ENCODE measurements at places on chromosomes 12 and 14.

DNA sequence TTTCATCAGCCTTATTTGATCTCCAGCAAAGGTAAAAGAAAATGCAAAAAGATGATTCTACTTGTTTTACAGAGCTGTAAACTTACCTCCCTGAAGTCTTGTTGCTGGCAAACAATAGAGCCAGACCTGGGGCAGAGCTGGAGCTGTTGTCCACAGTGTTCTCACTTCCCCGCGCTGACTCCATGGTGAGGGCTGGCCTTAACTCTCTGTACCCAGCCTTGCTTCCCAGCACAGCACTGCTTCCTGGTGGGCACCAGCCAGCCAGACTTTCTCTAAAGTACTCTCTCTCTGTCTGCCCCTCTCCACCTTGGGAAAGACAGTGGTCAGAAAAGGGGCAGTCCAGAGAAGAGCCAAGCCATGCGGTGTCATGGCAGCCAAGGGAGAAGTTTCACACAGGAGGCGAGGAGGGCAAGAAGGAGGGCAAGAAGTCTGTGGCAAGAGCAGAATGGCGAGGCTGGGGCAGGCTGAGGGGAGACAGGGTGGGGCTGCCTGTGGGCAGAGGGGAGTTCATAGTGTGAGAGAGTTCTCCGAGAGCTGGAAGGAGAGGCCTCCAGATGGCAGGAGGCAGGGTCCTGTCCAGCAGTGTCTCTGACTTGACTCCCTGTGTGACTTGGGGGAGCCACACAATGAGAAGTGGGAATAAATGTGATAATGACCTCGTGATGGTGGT, 9.3 kb downstream of the EVL start:
- no peak for DNase-seq

- DNase-seq, result no peak
Observed at GRCh38 chr12:75986001-75986746, 45.4 kb downstream of the PHLDA1 start.

GRCh38 chr14:99185436-99186068, 86.4 kb downstream of the BCL11B start:
- no peak for DNase-seq

- DNase-seq, result no peak
Observed at GRCh38 chr12:84113666-84114065, 798.9 kb downstream of the SLC6A15 start.

GRCh38 chr12:102215992-102216691, 18.5 kb upstream of the PMCH start:
- DNase-seq, result peak; percentile 12

- DNase-seq, result no peak
Observed at GRCh38 chr12:52691076-52691840, 11.1 kb upstream of the KRT1 start.

GRCh38 chr14:36633580-36633979, 28.1 kb upstream of the PAX9 start:
- no peak for DNase-seq

GRCh38 chr12:128977441-128977840, 124.2 kb downstream of the GLT1D1 start:
- no peak for DNase-seq

- DNase-seq, result no peak
Observed at GRCh38 chr14:92520102-92521057, 6.8 kb downstream of the RIN3 start.

DNA sequence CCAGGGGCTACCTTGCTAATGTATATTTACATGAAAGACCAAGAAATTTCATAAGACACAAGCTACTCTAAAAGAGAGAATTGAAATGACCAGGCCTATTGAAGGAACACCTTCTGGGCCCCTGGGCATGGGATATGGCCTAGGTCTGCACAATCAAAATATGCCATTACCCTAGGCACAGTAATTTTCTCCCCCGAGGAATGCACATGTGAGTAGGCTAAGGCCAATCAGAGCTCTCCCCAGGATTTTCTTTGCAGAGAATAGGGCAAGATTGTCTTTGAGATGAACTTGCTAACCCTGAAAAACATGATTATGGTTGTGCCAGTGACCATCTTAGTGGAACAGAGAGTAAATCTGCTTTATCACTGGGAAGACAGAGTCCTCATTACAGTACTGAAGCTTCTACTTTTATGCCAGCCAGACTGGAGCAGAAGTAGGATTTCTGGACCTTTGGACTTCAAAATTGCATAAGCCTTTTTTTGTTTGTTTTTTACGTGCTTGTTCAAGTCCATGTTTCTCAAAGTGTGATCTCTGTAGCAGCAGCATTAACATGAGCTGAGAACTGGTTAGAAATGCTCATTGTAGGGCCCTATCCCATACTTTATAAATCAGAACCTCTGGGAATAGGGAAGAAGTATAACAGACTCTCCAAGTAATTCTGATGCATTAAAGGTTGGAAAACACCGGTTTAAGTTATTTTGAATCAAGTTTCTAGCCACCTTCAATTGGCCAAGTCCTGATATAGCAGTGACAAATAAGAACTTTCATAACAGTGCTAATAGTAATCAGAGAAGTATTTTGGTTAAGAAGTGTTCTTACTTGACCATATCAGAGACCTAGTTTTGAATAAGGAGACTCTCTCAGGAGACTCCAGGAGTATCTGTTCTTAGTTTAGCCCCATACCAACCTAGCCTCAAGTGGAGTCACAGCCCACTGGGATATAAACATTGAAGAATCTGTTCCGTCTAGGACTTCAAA, 112.9 kb downstream of the LMO3 start:
- DNase-seq, result no peak

DNA sequence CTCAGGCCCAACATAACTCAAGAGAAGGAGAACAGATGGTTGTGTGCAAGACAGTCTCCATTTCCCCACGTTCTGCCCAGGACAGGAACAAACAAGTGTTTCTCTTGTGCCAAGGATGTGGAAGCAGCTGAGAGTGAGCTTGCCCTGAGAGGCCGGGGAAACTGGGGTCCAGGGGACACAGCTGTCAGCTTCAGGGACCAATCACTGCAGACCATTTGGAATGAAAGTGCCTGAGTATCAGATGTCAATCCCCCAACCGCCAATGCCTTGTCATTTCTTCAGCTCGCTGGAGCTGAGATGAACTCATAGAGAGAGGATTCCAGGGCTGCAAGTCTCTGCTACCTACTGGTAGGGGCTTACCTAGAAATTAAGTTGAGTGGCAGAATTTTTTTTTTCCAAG, 71.9 kb upstream of the METAP2 start:
- DNase-seq, result no peak

- DNase-seq, result peak; percentile 50
Observed at GRCh38 chr12:84507956-84508850, 404.4 kb downstream of the SLC6A15 start.

DNA sequence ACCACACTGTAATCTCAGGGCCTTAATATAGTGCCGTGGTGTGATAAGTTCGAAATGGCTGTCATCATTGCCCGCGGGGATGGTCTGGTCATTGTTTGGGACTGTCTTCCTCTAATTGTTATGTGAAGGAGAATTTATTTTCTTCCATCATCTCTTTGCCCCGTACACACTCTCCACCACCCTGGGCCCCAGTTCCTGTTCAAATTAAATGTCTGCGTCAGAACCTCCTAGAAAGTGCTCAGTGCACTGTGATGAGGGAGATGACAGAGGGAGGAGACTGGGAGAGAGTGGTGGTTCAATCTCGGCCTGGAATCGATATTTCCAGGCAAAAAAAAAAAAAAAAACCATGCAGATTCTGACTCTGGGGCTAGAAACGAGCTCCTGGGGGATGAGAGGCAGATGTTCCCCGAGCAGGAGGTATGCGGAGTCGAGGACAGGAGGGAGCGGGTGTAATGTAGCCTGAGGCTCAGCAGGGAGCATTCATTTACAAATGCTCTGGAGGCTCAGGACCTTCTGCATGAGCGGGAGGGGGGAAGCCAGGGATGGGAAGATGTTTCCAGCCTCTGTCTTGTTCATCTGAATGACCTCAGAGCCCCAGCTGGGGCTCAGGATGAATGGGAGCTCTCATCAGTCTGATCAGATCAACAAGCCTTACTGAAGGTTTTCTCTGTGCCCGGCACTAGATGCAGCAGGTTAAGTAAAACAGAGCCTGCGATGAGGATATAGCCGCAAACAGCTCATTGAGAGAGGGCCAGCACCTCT, 219.5 kb downstream of the TBX5 start:
- no peak for DNase-seq

GRCh38 chr14:36660736-36661505, 739 bp upstream of the PAX9 start:
- no peak for DNase-seq

DNA sequence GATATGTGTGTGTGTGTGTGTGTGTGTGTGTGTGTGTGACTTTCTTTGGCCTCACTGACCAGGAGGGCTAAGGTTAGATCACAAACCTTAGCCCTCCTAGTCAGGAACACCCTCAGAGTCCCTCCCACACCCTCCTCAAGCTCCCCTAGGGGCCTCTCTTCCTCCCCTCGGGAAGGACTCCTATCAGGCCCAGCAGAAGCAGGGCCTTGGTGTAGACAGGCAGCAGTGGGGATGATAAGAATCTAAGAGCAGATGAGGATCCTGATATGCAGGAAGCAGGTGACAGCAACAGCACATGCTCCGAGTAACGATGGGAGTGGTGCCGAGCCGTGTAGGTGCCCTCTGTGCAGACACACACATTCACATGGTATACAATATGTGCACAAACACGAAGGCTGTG, 20.7 kb downstream of the PLEK2 start:
- DNase-seq, result no peak

DNA sequence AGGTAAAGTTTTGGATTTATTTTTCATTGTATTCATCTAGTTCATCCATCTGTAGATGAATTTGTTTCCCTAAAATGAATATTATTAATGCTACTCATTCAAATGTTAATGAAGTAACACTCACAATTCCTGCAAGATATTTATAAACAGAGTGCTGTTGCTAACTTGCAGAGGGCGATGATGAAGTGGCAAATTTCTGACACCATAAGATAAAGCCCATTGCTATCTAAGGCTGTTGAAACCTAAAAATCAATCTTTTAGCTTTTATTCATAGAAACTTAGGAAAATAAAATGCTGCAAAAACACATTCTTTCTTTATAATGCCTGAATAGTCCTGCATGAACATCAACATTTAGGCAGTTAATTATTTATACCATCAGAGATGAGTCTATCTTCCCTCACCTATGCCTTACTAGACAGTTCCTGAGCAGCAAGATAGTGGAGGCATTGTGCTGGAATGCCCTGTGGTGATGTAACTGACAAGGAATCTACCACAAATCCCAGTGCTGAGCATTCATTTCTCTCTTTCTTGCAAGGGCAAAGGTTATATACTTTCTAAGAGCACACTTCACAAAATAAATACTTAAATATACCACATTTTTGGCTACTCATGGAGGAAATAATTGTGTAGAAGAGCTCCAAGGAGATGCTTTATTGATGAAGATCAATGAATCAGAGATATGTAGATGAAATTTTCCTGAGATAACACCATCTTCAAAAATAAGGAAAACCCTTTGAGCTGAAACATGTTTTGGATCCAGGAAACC, 57.6 kb downstream of the LMNTD1 start:
- DNase-seq, result peak; percentile 42

- DNase-seq, result no peak
Observed at GRCh38 chr14:59422069-59422881, 42.9 kb downstream of the GPR135 start.

- DNase-seq, result no peak
Observed at GRCh38 chr14:59969319-59969718, 49.4 kb downstream of the LRRC9 start.

GRCh38 chr14:84071061-84071460, 1458.9 kb upstream of the FLRT2 start:
- DNase-seq, result no peak

DNA sequence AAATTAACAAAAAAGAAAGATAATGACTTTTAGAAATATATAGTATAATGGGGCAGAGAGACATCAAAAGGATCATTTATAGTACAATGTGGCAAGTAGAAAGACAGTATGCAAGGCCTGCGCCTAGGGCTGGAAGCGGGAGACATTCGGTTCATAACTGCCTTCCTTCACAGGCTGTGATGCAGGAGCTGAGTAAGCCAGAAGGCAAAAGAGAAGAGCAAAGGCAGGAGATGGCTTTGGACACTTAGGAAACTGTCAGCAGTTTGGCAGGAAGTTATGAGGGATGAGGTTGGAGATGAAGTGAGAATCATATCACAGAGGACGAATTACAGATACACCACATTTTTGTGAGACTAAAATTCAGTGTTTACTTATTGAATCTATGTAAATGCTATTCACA, 97.8 kb downstream of the EPS8 start:
- DNase-seq, result no peak

GRCh38 chr14:50035214-50035613, 81.2 kb downstream of the VCPKMT start:
- DNase-seq, result no peak

DNA sequence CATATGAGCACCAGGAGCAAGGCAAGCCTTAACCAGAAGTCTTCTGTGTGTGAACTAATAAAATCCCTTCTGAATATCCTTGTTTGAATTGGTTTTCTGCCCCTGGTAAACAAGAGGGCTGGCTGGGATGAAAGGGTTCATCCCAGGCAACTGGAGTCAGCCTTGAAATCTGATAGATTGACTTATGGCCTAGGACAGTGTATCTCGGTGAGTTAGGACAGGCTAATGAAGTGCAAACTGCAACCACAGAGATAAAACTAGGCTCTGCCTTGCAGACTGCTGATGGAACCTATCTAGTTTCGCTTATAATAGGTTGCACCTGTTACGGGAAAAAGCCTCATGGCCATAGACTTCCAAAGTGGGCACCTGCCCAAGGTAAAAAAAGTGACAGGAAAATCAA, 451.9 kb upstream of the NOVA1 start:
- no peak for DNase-seq

DNA sequence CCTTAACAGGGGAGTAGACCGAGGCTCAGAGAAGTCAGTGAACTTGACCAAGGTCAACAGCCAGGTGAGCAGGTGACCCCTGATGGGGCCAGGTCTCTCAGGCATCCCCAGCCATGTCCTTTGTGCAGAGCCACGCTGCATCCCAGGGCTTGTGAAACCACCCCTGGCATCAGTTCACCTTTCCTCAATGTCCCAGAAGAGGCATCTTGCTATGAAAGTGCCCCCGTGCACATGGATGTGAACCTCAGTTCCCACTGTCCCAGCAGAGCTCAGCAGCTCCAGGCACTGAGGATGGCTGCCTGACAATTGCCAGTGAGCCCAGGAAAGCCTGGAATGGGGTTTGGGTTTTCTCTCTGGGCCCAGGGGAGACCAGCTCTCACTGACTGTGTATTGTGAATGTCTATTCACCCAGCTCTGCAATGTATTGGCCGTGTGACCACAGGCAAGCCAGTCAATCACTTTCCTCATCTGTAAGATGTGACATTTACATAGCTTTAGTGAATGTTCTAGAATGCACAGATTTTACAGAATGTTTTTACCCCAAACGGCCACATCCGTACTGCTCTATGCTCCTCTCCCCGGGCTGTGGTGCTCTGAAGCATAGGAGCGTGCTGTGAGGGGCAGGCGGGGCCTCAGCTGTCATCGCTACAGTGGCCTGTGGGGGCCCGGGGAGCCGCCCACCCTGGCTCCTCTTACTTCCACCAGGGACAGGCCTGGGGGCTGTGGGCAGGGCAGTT, 4.9 kb downstream of the CACNA2D4 start:
- no peak for DNase-seq

- no peak for DNase-seq
Observed at GRCh38 chr14:71116568-71117122, 209.4 kb downstream of the PCNX1 start.

Measured in T1000 (cell line).